Fibroblast of skin of left quadriceps (primary cell): ENCODE measurements at places on chromosomes 5 and 9.

GRCh38 chr5:106797996-106798395 is 872.7 kb downstream of the EFNA5 start:
- DNase-seq = no peak

DNA sequence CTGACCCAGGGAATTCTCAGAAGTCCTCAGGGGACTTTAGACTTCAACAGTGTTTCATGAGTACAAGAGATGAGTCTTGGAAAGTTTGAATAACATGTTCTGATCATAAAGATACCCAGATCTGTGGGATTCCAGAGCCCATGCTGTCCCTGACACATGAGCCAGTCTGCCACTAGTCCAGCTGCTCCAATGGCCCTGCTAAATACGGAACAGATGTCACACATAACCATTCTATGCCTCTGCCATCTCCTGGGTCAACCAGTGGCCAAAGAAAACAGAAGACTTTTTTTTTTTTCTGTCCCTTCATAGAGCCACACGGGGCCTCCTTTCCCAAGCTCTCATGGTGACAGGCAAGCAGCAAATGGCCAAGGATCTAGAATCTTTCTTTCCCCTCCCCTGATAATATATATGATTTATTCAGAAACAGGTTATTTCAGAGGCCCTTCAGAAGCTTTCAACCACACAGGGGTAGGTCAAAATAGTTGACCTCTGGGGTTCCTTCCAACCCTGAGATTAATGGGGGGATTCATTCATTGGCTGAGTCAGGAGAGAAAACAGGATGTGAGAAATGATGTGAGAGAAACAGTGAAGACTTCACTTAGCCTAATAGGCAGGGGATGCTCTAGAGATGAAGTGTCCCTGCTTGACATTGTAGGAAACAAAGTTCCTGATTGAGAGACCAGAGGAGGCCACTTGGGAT is 367.7 kb downstream of the CDK5RAP2 start:
- no peak for DNase-seq

DNA sequence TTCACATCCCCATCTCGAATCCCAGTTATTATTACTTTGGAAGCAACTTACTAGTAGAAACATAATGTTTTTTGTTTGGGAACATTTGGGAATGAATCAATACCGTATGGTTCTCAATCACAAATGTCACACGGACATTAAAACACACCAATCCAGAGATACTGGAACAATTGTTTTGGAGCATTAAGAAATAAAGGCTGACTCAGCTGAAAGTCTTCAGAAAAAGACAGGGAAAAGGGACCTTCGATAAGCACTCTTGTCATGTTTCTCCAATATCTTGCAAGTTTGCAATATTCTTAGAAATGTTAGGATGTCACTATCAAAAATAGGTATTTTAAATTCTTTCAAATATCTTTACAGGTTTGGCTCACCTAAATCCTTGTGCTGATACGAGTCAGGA is 362.4 kb downstream of the CETN3 start:
- no peak for DNase-seq

DNA sequence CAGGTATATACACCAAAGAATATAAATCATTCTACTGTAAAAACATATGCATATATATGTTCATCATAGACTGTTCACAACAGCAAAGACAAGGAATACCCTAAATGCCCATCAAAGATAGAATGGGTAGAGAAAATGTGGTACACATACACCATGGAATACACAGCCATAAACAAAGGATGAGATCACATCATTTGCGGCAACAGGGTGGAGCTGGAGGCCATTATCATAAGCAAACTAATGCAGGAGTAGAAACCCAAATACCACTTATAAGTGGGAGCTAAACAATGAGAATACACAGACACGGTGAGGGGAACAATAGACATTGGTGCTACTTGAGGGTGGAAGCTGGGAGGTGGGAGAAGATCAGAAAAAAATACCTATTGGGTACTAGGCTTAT is 117.6 kb downstream of the COX7C start:
- DNase-seq = no peak

DNA sequence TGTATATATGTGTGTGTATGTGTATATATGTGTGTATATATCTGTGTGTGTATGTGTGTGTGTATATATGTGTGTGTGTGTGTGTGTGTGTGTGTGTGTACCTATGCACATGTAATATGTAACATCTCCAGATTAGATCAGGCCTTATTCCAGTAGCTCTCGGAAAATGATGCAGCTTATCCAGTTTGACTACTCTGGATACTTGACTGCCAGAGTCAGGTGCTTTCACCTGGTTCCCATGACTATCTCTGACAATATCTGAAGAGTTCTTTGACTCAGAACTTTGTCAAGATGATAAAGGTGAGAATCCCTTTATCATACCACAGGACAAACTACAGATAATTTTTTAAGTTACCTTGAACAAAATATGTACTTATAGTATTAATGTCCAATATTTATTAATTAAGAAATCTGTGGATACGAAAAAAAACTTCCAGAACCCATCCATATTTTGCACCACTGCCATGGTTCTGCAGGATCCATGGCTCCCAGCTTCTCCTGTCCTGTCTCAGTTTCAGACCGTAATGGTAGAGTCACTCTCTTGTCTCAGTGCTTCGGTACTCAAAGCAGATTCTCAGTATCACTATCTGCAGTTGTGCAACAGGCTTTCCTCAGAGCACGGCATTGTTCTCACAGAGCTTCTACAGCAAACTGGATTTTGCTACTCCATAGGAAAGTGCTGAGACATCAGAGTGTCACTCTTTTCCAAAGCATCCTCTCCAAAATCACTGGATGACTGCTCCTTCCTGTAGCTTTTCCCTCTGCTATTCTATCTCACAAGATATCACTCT is 164.4 kb upstream of the SLC12A2 start:
- no peak for DNase-seq

DNA sequence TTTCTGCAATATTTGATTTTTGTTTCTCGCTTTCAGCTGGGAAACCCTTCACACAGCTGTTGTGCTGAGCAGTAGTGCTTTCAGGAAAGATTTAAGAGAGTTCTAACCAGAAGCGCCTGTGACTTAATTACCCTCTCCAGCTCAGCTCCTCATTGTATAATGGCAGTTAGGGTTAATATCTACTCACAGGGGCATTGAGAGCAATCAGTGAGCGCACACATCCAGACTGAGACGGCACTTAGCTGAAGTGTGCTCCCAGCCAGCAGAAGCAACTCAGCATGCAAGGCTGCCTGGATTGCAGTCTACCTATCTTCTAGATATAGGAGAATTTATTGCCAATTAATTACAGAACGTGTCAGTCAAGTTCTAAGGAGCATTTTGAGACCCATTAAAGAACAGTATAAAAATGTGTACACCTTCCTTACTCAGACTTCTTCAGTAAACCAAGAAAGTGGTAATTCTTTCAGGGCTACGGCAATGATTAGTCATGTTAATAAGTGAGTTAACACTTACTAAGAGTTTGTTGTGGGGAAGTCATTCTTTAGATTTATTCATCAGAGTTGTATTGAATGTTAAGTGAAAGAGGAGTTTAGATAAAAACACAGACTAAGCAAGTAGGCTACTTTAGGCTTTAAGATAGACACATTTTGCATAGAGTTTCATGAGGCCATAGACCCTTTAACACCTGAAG is 111.7 kb upstream of the PCAT7 start:
- DNase-seq = no peak

DNA sequence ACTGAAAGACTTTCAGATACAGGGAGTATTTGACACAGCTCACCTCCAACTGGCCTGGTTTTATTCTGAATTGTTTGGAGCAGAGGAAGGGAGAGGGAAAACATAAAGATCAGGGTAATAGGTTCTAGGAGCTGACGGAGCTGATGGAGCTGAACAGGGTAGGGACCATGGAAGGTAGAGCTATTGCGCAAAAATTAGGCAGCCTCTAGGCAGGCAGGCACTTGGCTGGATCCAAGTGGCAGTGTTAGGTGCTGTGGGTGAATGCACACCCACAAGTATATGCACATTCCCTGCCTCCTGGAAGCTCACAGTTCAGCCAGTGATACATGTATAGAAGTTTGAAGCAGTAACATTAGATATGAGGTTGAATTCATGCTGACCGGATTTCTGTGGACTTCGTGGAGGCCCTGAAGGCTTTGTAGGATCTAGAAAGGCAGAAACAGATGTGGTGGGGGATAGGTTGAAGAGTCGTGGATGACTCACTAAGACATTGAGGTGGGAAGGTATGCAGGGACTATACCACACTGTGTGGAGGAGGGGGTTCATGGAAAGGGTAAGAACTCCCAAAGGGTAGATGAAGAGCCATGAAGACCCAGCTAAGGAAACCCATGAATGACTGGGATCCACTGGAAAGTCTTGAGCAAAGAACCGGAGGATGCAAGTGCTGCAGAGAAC is 50.8 kb downstream of the WWC1 start:
- DNase-seq = peak; percentile 57

DNA sequence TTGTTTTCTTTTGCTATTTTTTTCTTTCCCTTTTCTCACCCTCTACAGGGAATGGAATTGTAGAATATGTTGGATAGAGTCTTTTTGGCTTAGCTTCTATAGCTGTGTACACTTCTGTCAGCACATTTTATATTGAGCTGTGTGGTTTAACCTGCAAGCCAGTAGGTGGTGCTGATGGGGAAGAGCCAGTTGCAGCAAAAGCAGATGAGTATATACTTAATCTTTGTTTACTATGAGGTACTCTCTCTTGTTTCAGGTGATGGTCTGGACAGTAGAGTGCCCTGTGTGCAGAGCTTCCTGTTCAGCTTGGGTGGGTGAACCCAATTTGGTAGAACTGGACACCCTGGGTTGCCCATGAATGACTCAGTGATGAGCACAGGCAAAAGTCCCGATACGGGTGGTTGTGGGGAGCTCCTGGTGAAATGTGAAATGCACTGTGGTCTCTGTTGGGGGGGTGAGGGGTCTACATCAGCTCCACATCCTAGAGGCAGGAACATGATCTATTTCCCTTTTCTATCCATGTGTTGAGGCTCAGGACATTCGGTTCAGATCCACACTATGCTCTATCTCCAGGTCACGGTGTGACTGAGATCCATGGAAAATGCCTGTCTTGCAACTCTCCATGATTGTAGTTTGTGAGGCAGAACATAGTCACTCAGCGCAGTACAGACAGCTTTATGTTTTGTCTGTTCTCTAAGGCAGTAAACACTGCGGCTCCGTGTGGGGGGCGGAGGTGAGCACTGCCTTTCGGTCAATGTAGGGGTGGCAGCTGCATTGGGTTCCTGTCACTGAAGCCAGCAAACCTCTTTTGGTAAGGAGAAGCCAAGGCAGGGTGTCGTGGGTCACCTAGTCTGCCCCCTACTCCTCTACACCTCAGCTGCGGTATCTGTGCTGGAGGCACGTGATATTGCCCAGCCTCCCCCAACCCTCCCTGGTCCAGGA is 353.2 kb downstream of the PRR16 start:
- DNase-seq = no peak

GRCh38 chr5:113749334-113749733 is 235.8 kb downstream of the YTHDC2 start:
- DNase-seq = no peak

DNA sequence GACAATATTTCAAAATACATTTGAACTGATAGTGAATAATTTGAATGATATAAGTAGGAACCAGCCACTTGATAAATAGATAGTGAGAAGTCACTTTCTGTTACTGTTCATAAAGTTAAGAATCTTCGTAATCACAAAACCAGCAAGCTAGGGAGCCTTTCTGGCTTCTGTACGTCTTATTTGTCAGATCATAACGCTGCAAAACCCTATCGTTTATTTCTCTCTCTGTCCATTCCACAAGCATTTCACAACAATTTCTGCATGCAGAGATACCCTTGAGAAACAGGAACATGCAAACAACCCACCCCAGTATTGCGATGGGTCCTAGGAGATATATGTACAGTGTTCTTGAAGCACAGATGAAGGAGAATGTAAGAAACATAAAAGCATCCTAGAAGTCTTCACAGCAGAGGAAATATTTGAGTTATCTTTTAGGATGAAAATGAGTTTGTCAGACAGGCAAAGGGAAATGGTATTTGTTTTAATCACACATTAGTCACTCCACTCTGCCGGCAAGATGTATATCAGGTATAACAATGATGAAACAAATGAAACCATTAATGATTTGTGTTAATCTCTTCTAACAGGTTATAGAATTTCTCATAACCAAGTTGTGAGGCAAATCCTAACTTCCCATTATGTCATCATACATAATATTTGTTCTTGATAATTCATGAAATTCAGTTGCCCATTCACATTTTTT is 668.7 kb upstream of the FTMT start:
- no peak for DNase-seq

DNA sequence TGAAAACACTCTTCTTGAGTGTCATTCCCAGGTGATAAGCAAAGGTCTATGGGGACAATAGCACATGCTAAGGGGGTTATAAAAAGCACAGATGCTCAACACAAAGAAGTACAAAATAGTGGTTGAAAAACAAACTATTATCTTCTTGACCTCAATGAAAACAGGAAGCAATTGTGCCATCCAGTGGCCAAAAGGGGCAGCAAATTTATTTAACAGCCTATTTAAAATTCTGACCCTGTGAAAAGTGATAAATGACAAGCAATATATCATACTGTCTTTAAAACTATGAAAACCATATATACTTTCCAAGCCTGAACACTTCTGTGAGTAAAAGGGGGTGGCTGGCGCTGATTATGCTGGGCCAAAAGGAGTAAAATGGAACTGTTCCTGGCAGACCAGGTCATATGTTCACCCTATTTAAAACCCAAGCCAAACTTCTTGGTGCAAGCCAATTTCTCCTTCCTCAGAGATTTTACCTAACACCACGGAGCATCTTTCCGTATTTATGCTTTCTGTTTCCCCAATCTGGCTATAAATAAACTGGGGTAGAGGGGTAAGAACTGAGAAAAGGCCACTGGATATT is 29.7 kb downstream of the TEX10 start:
- peak; percentile 20 for DNase-seq

DNA sequence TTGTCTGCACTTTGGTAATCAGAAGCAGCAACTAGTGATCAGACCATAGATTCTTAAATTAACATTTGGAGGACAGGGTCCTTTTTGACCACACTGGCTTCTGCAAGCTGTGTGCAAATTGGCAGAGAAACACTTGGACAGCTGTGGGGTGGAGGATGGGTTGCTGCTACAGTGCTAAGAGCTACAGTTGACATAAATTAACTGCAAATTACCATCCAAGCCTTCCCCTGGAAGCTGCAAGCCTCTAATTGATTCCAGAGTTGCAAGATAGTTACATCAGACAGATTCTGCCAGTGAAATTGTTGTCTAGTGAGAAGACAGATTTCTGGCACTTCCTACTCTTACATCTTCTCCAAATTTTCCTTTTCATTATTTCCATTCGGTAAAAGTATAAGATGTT is 517.7 kb downstream of the DIRAS2 start:
- peak; percentile 92 for DNase-seq

DNA sequence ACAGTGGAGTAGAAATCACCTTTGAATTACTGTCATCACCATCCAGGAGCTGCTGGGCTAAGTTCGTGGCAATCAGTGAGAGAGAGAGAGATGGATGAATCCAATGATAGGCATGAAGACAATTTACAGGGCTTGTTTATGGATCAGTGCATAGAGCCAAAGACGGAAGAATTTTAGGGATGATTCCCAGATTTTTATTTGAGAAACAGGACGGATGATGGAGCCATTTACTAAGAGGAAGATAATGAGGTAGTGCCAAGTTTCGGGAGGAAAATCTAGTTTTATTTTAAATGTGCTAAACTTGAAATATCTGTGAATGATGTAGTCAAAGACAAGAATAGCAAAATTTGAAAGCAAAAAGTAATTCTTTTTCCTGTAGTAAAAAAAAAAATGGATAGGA is 394.2 kb upstream of the PAPPA start:
- DNase-seq = no peak
